ENCODE measurements at places on chromosomes 2 and 18.

DNA sequence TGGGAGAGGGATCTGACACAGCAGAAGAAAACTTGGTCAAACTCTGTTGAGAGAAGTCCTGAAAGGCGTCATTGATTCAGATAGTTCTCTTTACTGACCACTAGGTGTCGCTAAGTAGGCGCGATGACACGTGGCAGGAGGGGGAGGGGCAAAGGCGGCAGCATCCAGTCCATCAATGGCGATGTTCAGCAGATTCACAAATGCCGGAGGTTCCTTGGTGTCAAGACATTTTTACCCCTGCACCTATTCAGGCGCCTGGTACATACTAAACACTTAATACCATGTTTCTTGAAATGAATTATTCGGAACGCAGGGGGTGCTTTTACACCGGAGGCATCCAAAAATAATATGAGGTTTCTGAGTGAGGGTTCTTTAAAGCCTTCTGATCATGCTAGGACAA is 3.0 kb upstream of the PLEK start:
- peak; percentile 81 for DNase-seq

DNA sequence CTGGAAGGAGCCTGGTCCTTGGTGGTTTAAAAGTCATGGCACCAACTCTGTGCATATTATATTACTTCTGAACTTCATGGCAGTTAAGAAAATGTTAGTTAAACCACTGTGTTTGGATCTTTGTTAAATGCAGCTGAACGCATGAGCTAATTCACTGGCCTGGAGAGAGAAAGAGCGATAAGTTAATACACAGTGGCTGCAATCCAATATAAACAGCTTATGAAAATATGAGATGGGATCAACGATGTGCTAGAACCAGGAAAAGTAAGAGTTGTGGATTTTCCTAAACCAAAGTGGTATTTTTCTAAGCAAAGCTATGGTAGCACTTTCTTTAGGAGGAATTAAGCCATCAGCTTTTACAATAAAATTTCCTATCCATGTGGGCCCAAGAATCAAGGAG is 326.7 kb downstream of the MTX2 start:
- DNase-seq: peak; percentile 7

DNA sequence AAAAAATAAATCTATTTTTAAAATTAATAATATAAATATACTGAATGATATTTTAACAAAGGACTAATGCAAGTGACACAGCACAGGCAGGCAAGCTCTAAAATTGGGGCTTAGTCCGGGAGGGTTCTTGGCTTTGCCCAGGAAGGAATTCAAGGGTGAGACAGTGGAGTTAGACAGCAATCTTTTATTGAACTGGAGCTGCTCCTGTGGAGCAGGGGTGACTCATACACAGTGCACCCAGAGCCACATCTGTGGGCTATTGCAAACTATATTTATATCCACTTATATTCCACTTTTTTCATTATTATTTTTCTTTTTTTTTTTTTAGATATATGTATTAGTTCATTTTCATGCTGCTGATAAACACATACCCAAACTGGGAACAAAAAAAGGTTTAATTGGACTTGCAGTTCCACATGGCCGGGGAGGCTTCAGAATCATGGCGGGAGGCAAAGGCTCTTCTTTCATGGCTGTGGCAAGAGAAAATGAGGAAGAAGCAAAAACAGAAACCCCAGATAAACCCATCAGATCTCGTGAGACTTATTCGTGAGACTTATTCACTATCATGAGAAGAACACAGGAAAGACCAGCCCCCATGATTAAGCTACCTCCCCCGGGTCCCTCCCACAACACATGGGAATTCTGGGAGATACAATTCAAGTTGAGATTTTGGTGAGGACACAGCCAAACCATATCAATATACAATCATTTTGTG is 437.1 kb downstream of the BCL11A start:
- DNase-seq: no peak

DNA sequence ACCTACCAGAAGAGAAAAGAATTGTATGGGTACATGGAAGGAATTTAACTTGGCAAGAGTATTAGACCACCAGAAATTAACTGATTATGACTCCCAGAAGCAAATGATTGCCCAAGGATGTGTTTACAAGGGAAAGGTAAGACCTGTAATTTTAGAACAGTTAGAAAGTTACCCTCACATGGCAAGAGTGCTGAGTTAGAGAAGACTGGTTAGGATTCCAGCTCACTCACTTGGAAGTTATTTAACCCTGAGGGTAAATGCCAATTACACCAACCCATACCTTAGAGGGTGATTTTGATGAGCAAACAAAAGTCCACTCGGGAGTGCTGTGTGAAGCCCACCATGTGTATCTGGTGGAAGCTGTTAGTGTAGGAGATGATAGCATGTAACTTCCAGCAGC is 170.2 kb downstream of the TPGS2 start:
- no peak for DNase-seq

GRCh38 chr2:19787134-19787533 is 114.6 kb downstream of the TTC32 start:
- DNase-seq: no peak

- no peak for DNase-seq
Measured at GRCh38 chr2:169693360-169693759, 845 bp downstream of the CFAP210 start.

- no peak for DNase-seq
Measured at GRCh38 chr2:200028998-200029397, 73.6 kb downstream of the MAIP1 start.

GRCh38 chr2:161344692-161345091 is 36.5 kb downstream of the PSMD14 start:
- no peak for DNase-seq

DNA sequence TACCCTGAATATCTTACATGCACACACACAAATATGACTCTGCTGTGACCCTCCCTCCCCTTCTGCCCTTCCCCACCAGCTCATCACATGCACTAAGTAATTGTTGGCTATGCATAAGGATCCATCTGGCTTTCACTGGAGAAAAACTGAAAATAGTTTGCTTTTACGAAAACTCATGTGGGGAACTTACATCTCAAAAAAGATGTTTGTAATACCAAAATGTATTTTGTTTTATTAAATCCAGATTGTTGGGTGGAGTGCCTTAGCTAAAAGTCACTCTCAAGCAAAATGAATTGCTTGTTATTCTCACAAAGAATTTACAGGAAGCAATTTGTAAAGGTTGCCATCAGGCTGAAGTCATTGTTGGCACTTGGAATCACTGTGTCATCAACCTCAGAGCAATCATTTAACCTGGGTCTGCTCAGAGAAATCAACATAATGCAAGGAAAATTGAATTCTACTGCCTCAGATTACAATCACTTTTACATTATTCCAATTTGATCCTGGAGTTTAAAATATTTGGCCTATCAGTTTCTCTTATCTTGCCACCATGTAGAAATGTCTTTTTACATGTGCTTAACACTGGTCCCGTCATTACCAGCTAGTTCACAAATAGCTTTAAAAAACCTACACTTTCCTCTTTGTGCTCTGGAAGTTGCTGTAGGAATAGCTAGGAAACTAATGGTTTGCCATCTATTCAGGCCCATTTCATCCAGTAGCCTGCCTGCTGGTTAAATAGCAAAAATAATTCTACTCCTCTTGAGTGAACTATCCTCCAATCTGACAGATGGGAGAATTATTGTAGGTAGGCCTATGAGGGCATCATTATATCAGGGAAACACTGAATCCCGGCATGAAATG is 90.3 kb upstream of the TMEM17 start:
- DNase-seq: peak; percentile 33

DNA sequence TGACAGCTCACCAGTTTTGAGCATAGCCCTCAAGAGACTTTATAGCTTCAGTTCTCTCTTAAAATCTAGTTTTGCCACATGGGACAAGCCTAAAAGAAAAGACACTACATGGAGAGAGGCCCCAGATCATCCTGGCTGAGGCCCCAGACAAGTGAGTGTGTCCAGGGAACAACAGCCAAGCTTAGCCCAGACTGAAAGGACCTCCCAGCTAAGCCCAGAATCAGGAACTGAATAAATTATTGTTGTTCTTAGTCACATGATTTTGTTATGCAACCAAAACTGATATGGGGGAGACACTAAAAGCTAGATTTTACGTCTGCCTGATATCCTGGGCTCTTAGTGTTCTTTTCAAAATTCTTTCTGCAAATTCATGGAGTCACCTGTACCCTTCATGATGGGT is 29.3 kb upstream of the LBH start:
- DNase-seq: no peak

DNA sequence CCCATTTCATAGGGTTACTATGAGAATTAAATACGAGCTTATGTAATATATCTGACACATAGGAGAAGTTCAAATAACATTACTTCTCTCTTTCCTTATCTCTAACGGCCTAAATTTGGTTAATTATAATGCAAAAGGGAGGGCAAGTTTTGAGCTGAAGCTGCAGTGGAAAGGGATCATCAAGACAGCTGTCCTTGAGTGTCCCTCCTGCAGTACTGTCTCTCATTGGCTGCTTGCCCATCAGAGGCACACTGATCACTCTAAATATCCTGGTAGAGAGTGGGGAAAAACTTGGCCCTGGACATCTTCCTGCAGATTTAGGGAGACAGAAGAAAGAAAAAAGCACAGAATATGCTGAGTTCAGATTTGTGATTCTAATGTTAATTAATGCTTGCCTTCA is 186.0 kb downstream of the CAMKMT start:
- DNase-seq: no peak

GRCh38 chr2:122980671-122981070 is 1044.4 kb upstream of the CNTNAP5 start:
- DNase-seq: no peak

GRCh38 chr2:240358821-240359397 is 76.6 kb upstream of the GPC1 start:
- no peak for DNase-seq

GRCh38 chr2:62956651-62957050 is 94.0 kb upstream of the OTX1 start:
- DNase-seq: no peak

DNA sequence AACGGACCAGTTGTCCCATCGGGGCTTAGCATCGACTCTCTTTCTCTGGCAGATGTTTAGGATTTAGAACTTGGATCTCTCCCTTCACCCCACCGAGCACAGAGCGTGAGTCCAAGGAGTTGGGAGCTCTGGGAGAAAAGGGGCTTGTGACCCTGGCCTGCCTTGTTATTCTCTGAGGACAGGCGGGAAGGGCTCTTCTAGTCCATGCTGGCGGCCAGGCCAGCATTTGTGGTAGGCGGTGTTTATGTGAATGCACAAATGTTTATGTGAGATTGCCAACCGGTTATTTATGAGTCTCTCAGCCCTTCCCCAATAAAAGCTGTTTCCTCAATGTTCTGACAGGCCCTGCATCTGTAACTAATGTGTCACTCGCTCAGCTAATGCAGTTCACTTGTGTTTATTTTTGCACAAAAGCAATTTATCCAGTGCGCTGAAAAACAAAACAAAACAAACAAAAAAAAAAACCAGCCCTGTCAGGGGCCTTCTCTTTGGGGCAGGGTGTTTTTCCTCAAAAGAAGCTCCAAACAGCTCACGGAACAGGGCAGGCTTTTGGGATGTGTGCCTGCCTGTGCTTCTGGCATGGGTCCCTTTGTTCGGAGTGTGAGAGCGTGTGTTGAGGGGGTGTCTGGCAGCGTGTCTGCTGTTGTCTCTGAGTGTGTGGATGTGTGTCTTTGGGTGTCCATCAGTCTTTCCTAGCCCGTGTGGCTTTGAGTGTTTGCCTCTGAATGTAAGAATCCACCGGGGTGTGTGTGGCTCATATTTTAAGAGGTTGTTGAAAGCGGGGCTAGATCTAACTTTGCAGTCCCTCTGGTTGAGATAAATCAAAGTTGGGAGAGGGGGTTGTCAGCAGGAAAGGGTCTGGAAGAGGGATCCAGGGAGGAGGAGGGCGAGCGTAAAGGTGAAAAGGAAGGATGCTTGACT is 52.8 kb upstream of the HAAO start:
- DNase-seq: peak; percentile 90

- DNase-seq: peak; percentile 67
Measured at GRCh38 chr2:84963692-84964405, 7.1 kb upstream of the KCMF1 start.

GRCh38 chr2:68632021-68632420 is 11.4 kb upstream of the PROKR1 start:
- no peak for DNase-seq

DNA sequence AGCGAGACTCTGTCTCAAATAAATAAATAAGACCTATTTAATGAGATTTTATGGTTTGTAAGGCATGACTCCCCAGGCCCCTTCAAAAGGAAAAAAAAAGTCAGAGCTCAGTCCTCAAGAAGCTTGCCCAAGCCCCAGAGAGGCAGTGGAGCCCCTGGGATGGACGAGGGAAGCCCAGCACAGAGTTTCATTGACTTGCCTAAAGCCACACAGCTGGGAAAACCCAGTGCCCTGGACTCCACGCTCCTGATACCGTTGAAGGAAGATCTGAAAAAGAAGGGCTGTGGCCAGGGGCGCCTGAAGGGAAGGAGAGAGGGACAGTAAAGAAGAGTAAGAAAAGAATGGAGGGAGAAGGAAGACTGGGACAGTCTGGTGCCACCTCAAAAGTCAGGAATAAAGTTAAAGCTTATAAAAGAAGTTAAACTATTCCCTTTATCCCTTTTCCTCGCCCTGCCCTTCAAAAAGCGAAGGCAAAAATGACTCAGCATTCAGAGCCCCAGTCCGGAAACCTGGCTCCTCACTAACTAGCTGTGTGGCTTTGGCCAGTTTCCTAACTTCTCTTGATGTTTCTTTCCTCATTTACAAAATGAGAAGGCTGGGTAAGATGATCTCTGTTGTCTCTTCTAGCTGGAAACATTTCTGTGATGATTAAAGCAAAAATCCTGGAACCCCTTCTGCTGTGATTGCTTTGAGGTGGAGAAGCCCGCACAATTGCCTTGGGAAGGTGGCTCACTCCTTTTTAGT is 46.7 kb downstream of the LYPD1 start:
- peak; percentile 84 for DNase-seq

GRCh38 chr2:61714210-61714609 is 139.7 kb downstream of the FAM161A start:
- DNase-seq: no peak

DNA sequence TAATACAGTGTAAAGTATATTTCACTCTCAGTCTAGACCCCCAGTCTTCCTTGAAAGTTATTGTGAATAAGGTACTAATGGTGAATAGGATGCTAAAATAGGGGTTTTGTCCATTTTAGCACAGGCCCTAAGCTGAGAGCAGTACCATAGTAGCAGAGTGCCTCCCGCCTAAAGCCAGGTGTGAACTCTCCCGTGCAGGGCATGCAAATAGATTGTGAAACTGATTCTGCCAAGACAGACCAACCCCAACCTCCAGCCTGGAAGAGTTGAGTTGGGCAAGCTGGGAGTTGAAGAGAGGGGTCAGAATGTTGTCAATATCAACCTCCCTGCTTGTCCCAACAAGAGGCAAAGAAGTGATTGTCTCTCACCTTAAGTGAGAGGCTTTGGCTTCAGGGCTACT is 97.4 kb upstream of the CYRIA start:
- DNase-seq: no peak

DNA sequence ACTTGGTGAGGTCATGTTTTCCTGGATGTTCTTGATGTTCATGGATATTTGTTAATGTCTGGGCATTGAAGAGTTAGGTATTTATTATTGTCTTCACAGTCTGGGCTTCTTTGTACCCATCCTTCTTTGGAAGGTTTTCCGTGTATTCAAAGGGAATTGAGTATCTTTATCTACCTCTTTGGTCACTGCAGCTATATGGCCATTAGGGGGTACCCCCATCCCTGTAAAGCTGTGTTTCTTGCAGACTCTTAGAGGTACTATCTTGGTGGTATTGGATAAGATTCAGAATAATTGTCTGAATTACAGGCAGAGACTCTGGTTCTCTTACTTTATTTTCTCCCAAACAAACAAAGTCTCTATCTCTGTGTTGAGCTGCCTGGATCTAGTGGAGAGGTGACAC is 401.6 kb upstream of the FSIP2 start:
- no peak for DNase-seq

GRCh38 chr18:50372743-50373142 is 2.1 kb upstream of the SKA1 start:
- peak; percentile 14 for DNase-seq

GRCh38 chr2:180115675-180116074 is 108.6 kb upstream of the CWC22 start:
- DNase-seq: peak; percentile 24

Data from H4 (cell line).